ENCODE measurements at places on chromosomes 7 and 10. TPM values are rescaled to one million over a fixed set of nuclear protein-coding genes. Genes with fewer than 3 reads are reported as not detected.
A peak's percentile ranks its signal among the peaks of the same experiment; 100 is the strongest.

- peak; percentile 78 for DNase-seq
Observed at GRCh38 chr7:151838861-151839381, 38.0 kb downstream of the PRKAG2 start.

GRCh38 chr7:70435634-70436033, 696.3 kb upstream of the GALNT17 start:
- DNase-seq: no peak

- no peak for DNase-seq
Observed at GRCh38 chr7:106658316-106659165, 2.4 kb downstream of the CCDC71L start.

OR13A1 gene
- total RNA-seq: not detected

MYO1G gene
- total RNA-seq: 2.7 TPM

ELN gene
- 15.9 TPM for total RNA-seq

IDI2 gene
- total RNA-seq: not detected

RPEL1 gene
- not detected for total RNA-seq
